NCI-H2081 (cell line): ENCODE measurements at places on chromosomes 2 and 18.

DNA sequence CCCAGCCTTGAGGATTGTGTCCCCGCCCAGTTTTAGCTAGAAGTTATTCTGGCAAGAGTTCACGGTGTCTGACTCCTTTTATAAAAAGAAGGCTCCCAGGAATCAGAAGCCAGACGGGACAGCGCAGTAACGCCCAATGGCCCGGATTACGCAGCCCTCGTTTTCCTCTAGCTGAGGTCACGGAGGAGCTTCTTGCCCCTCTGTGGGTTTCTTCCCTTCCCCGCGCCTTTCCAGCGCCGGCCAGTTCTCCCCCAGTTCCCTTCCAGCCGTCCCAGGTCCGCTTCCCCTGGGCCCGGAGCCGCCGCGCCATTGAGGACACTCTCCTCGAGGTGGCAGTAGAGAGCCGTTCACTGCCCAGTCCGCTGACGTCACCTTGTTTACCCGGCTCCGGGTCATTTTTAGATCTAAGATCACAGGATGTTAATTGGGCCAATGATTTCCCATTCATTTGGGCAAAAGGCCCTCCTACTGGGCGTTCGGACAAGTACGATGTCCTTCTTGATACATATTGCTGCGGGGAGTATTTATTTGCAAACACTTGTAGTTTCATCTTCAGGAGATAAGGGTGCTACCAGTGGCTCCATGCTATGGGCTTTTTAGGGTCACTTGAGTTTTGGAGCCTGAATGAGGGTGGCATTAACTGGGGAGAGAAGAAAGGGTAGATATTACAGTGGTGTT lies 81.5 kb upstream of the PPM1B start:
- DNase-seq = peak; percentile 85

- DNase-seq = peak; percentile 78
These were observed 165.0 kb upstream of the ZNF521 start for GRCh38 chr18:25516747-25517498.

DNA sequence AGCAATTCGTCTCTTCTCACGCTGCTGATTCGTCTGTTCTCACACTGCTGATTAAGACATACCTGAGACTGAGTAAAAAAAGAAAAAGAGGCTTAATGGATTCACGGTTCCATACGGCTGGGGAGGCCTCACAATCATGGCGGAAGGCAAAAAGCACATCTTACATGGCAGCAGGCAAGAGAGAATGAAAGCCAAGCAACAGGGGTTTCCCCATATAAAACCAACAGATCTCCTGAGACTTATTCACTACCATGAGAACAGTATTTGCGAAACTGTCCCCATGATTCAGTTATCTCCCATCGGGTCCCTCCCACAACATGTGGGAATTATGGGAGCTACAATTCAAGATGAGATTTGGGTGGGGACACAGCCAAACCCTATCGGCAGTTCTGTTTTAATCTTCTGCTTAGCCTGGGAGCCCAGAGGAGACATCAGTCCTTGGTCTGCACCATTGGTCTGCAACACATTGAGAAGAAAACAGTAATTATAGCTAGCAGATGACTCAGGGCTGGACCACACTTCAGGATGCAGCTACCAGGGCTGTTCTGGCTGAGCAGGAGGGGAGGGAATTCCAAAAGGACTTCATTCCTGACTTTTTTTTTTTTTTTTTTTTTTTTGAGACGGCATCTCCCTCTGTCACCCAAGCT lies 69.4 kb downstream of the CABLES1 start:
- no peak for DNase-seq

GRCh38 chr2:66080127-66080526 lies 354.8 kb upstream of the MEIS1 start:
- no peak for DNase-seq

DNA sequence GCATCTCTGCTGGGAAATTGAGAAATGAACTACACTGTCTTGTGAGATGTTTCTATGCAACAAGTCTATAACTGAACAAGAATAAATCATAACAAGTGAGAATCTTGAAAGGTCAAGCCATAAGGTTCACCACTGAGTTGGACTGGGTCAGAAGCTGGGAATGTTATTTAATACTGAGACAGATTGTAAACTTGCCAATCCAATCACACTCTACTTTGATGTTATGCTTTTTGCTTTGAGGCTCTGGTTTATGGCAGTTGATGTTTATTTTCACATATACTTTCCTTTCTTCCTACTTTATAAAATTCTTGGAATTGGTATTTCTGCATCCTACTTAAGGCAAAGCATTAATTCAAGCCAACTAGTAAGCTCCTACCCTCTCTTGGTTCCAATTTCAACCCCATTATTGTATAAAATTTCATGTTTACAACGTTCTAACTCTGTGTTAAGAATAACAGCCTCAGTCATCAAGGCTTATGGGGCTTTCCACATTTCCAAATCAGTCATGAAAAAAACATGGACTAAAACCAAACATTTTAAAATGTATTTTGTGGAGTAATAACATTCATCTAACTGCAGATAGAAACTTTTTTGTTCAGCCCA lies 533.4 kb downstream of the NYAP2 start:
- no peak for DNase-seq

GRCh38 chr2:191714925-191715324 lies 37.0 kb downstream of the NABP1 start:
- no peak for DNase-seq

DNA sequence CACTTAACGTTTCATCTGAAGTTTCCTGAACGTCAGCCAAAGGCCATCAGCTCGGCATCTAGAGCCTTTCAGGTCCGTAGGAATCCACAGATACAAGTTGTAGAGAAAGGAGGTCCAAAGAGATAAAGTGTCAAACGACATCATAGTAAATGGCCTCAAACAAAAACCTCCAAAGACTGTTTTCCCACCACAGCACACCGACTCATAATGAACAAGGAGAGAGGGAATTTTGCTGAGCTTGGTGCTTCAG lies 150.3 kb downstream of the PXDN start:
- DNase-seq = no peak

DNA sequence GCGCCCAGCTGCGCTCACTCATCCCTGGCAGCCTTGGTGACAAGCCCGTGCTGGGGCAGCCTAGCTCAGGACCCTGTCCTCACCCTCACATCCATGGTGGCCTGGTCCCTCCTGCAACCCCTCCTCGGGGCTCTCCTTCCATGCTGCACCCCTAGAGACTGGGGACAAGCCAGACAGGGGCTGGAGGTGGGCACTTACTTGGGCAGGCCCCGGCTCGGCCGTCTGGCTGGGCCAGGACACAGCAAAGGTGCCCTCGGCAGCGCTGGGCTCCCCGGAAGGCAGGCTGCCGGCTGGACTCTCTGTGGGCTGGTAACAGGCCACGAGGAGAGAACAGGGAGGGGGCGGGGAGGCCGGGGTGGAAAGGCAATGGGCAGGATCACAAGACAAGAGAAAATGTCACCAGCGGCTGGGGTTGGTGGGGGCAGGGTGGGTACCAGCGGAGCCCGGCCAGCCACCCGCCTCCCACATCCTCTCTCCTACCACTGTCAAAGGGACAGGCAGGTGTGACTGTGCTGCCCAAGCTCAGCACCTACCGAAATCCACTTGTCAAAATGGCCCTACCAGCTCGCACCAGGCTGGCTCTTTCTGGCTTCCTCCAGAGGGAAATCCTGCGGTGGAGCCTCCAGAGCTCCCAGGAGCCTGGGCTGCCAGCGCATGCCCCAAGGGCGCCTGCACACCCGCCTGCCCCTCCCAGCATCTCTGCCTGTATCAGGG lies 54.7 kb downstream of the BIN1 start:
- no peak for DNase-seq

DNA sequence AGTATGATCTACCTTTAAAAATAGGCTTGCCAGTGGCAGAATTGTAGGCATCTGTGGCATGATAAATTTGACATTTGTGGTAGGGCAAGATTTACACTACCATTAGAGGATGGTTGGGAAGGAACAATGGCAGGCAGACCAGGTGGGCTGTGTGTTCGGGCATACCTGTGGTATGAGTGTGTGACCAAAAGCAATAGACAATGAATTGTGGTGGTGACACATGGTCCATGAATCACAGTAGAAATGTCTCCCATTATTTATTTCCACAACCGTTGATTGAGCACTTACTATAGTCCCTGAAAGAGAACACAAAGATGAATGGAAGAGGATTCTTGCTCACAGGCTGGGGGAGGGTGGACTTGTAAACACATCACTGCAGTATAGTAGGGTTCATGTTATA lies 29.9 kb upstream of the RUFY4 start:
- DNase-seq = no peak
